Suppressor macrophage treated with lipopolysaccharide for 4 hours (primary cell): ENCODE measurements at places on chromosomes 5 and 9.
A peak's percentile ranks its signal among the peaks of the same experiment; 100 is the strongest.

- DNase-seq, result no peak
Measured at GRCh38 chr9:4668604-4669003, 2.3 kb upstream of the SPATA6L start.

GRCh38 chr9:36221667-36222066 lies 30.9 kb downstream of the CLTA start:
- DNase-seq, result no peak

DNA sequence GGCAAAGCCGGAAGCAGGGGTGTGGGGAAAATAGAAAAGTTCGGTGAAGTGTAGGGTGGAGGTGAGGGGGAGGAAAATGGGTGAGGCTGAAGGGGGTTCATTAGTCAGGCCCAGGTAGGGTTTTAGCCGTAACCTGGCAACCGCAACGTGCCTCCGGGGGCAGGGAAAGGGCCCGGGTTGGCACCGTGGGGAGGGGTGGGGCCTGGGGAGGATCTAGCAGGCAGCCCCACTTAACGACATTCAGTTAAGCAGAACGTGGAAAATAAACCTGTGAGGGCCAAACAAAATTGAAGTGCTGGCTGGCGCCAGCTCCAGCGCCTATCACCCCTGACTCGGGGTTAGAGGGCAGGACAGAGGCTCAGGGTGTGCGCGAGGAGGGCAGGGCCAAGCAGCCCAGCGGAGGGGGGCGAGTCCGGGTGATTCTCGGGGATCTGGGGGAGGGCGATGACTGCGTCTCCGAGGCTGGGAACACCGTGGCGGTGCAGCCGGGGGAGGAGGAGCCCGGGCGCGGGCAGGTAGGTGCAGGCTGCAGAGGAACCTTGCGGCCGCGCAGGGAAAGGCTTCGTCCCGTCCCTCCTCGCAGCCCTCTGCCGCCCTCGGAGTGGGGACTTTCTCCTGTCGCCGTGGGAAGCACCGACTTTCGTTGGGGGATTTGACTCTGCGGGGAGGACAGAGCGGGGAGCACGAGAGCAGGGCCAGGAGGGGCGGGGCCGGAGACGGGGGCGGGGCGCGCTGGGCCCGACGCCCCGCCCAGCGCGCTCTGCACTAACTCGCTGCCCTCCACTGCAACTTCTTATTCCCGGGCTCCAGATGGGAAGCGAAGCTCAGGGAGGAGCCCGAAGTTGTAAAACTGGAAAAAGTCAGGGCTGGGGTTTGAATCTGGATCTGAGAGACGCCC lies 5.1 kb downstream of the RGS14 start:
- peak; percentile 67 for DNase-seq

GRCh38 chr9:92973700-92974099 lies 26.4 kb downstream of the FGD3 start:
- no peak for DNase-seq

DNA sequence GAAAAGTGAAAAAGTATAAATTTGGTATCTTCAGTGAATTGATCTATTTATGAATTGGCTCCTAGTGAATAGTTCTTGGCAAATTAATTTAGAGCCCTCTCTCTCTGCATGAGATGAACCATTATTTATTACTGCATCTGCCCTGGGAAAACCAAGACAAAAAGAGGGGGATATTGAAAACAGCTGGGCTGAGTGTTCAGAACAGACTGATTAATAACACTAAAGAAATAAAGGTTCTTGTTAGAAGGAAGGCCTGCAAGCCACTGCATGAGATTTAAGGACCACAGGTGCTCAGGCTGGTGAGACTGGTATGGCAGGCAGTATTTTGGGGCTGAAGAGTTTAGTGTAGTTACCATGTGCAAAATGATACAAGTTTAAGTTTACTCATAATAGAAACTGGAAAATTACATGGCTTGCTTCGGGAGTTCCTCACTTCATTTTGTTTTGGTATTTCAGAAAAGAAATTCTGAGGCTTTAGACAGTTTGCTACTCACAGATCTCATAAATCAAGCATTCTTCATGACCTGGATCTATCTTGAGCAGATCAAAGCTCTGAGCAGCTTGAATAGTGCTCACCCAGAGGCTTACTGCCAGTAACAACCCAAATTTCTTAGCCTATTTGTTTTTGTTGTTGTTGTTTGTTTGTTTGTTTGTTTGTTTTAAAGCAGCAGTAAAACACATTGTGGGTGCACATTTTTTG lies 56.1 kb downstream of the KIAA1958 start:
- DNase-seq, result no peak

DNA sequence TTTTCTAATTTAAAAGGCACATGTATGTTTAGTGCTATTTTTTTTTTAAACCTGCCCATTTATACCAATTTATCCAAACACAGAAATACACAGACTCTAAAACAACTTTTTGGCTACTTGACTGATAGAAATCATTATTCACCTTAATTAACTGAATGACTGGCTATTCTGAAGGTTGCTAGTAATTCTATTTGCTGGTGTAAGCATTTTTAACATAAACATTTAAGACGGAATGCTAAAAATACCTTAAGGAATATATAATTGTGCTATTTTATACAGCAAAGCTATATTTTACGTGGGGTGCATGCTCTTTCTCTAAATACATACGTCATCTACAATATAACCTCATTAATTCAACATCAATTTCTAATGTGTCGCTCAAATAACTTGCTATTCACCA lies 14.9 kb downstream of the GLIS3 start:
- no peak for DNase-seq

DNA sequence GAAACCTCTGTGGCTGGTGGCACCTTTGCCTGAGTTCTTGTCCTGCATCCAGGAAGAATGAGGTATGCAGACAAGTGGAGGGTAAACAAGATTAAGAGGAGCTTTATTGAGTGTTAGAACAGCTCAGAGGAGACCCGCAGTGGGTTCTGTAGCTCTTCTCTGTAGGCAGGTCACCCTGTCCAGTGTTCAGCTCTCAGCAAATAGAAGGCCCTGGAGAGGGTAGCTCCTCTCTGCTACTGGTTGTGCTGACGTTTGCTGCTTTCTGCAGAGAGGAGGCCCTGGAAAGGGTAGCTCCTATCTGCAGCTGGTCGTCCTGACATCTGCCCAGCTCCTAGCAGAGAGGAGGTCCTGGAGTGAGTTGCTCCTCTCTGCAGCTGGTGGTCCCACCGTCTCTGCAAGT lies 96.8 kb upstream of the CCDC112 start:
- no peak for DNase-seq

GRCh38 chr9:83266666-83267496 lies 203.9 kb upstream of the RASEF start:
- DNase-seq, result peak; percentile 16

DNA sequence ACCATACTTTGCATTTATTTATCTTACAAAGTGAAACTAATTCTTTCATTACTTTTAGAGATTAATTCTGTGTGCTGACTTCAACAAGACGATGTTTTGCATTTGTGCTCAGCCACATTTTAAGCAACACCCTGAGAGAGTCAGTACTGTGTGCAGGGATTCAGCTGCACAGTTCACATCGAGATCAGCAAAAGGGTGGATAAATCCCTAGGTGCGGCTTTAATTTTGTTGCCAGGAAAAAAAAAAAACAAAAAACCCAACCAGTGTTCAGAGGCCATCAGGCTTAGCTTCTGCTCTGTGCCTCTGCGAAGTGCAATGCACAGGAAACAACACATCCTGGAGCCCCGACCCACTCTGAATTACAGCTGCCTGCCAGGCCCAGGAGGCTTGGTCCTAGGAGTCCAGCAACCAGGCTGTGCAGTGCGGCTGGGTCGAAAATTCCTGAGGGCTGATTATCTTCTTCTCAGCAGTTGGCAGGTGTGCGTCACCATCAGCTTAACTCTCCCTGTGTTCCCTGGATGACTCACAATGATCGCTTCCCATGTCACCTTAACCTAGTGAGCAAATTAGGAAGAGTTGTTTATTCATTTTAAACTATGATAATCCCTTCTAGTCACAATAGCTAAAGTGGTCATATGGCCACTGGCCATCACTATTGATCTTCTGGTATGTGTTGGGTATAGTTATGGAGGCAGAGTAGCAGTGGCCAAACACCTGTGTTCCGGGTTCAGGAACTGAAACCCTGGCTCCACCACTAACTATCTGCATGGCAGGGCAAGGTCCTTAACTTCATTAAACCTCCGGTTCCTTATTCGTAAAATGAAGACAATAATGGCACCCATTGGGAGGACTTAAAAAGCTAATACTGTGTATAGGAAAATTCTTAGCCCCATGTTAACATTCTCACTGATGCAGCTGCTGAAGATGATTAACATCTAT lies 31.2 kb upstream of the NDUFB6 start:
- DNase-seq, result no peak

GRCh38 chr9:129487658-129488483 lies 133.0 kb downstream of the C9orf50 start:
- peak; percentile 67 for DNase-seq

- DNase-seq, result no peak
Measured at GRCh38 chr9:4519604-4520003, 29.3 kb downstream of the SLC1A1 start.

GRCh38 chr9:98215821-98216220 lies 23.4 kb upstream of the CORO2A start:
- no peak for DNase-seq

GRCh38 chr5:131988601-131989000 lies 22.9 kb downstream of the ACSL6 start:
- DNase-seq, result no peak

- no peak for DNase-seq
Measured at GRCh38 chr5:163807781-163808180, 302.4 kb downstream of the MAT2B start.

GRCh38 chr5:151107084-151107483 lies 26.2 kb upstream of the TNIP1 start:
- no peak for DNase-seq

- peak; percentile 4 for DNase-seq
Measured at GRCh38 chr5:138874771-138875551, at the start of gene LRRTM2. Gene LRRTM2, minus strand, starts transcription at chr5:138875335. Its CDS starts 424 bp downstream, at chr5:138874911.

DNA sequence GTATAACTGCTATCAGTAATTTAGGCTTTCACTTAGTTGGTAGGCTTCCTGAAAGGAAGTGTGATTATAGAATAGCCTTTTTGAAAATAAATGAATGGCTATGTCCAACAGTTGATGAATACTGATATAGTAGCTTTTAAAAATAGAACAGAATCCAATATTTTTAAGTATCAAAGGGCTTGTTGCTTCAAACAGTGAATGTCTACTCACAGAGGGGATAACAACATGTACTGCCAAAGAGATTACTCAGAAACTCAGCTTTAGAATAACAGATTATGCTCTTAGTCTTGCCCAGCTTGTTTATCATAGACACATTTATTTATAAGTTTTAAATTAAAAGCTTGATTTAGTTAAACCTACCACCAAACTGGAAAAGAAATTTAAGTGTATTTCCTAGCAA lies 132.6 kb downstream of the XRCC4 start:
- DNase-seq, result no peak

DNA sequence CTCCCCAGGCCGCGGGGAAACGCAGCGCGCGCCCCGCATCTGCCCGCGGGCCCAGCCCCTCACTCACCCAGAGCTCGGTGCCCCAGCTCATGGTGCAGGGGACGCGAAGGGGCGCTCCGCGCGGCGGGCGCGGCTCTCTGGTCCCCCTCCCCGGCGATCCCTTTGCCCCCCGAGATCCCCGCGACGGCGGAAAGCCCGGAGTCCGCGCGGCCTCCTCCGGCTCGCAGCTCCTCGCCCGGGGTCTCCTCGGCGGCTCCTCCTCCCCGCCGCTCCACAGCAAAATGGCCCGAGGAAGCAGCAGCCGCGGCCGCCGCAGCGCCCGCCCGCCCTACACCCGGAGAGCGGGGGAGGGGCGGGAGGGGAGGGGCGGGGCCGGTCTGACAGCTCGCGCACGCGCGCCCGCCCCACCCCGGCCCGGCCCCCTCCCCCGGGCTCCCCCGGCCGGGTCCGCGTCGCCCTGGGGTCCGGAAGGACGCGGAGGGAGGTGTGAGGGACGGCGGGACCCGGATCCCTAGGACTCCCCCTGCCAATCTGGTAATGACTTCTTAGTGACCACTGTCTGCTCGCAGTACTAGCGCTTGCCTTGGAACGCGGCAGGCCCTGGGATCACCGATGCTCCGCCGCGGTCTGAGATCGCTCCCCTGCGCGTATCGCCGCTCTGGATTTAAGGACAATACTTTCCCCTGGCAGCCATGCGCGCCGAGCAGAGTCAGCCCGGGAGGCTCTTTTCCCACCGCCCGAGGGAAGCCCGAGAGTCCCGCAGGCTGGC lies at the start of gene FNBP1:
Gene FNBP1, minus strand, starts transcription at position 305 of the 769 bp plus-strand sequence. Its CDS starts 214 bp downstream, at position 91.
- DNase-seq, result peak; percentile 87

- DNase-seq, result peak; percentile 71
Measured at GRCh38 chr9:84139296-84140070, 158.9 kb downstream of the RMI1 start.

GRCh38 chr9:131227112-131227958 lies 49.0 kb downstream of the FAM78A start:
- DNase-seq, result peak; percentile 57

DNA sequence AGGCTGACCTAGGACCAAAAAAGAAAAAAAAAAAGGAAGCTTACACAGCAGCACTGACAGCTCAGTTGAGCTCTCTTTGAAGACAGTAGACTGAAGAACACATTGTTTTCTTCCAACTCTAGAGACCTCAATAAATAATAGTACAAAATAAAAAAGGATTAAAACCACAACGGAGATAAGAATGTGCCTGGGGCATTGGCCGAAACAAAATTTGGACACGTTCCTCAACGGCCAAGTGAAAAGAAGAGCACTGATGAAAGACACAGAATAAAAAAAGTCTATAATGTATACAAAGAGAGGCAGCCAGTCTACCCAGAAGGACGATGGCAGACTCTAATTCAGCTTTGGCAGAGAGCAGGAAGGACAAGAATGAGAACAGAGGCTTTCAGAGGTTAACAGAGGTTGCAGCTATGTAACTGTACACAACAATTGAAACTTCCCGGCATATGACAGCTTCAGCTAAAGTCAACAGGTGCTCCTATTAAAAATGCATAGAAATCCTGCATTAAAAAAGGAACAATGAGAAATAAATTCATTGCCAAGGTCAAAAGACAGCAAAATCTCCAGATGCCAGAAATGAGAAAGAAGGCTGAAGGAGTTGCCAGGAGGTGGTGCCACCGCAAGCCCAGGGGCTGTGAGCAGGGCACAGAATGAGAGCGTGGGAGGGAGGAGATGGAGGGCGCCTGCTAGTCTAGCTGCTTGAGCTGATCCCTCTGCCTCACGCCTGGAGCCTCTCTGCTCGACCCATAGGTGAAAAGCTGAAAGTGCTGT lies 113.9 kb downstream of the DCP2 start:
- no peak for DNase-seq

- DNase-seq, result no peak
Measured at GRCh38 chr9:120701248-120701647, 13.0 kb downstream of the MEGF9 start.

GRCh38 chr9:84709056-84709455 lies 39.5 kb downstream of the NTRK2 start:
- no peak for DNase-seq

DNA sequence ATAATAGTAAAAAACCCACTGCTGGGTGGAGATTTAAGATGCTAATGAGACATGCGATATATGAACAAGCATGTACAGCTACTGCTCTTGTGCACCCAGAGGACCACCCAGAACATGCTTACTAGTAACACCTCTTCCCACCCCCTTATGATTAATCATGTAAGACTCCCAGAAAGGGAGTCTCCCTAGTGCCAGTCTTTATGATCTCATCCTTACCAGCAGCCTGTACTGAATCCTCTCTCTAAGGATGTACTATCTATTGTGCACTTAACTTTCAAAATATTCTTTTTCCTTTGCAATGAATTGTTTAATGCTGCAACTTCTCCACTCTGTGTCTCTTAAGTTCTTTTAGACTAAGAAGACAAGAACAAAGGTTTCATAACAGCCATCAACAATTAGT lies 9.1 kb upstream of the MAT2B start:
- DNase-seq, result no peak

- DNase-seq, result no peak
Measured at GRCh38 chr5:142289708-142290576, 34.9 kb downstream of the SPRY4 start.

- no peak for DNase-seq
Measured at GRCh38 chr5:142356349-142356715, 31.5 kb upstream of the SPRY4 start.
